ENCODE measurements at places on chromosomes 5 and 9.

DNA sequence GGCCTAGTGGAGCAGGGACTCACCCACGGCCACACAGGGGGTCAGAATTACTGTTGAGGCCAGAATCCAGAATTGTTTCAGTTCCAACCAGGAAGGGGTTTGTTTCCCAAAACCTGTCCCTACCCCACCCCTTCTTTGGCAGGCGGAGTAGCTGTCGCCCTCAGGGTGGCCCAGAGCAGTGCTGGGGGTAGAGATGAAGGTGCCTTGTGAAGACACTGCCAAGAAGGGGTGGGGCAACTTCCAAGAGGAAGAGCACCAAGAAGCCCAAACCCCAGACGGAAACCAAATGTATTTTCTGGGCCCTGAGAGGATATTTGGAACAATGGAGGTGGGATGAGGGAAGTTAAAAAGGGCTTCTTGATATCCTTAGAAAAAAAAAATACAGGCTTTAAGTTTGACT, 11.4 kb upstream of the NDST1 start:
- DNase-seq = no peak

DNA sequence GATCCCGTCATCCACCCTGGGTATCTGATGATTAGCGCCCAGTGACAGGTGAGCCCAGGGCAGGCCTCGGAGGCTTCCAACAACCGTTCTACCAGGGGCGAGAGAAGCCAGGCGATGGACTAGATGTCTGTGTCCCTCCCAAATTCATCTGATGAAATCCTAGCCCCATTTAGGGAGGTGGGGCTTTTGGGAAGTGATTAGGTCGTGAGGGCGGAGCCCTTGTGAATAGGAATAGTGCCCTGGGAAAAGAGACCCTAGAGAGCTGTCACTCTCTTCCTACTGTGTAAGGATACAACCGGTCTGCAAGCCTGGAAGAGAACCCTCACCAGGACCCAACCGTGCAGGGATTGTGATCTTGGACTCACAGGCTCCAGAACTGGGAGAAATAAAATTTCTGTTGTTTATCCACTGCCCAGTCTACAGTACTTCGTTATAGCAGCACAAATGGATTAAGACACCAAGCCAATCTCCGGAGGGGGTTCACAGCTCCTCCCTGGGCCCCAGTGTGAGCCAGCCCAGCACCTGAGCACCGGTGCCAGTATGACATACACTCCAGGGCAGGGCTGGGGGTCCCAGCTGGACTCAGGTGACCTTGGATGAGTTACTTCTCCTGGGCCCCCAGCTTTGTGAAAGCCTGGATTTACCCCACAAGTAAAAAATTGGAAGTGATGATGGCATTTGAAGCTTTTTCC, 162.2 kb downstream of the DAB2IP start:
- no peak for DNase-seq

GRCh38 chr5:109653042-109653441, 36.7 kb upstream of the MAN2A1 start:
- no peak for DNase-seq

- no peak for DNase-seq
These were observed 5.8 kb upstream of the CRHBP start for GRCh38 chr5:76947082-76947503.

- DNase-seq = no peak
These were observed 18.3 kb upstream of the ARL14EPL start for GRCh38 chr5:116013936-116014335.

DNA sequence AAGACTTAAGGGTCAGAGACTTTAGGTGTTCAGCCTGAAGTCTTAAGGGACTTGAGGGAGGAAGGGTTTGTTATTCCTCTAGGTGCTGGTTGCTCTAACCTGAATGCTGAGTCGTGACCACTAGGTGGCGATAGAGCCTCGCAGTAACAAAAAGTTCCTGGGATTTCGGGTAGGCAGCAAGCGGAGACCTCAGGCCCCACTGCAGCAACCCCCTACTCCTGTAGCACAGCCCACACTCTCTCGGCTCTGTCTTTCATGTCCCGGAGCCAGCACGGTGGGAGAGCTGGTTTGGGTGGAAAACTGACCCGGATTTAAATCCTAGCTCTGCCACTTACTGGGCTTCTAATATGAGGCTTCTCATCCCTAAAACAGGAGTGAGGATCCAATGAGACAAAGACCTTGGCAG, 100.3 kb upstream of the PANK3 start:
- peak; percentile 66 for DNase-seq

DNA sequence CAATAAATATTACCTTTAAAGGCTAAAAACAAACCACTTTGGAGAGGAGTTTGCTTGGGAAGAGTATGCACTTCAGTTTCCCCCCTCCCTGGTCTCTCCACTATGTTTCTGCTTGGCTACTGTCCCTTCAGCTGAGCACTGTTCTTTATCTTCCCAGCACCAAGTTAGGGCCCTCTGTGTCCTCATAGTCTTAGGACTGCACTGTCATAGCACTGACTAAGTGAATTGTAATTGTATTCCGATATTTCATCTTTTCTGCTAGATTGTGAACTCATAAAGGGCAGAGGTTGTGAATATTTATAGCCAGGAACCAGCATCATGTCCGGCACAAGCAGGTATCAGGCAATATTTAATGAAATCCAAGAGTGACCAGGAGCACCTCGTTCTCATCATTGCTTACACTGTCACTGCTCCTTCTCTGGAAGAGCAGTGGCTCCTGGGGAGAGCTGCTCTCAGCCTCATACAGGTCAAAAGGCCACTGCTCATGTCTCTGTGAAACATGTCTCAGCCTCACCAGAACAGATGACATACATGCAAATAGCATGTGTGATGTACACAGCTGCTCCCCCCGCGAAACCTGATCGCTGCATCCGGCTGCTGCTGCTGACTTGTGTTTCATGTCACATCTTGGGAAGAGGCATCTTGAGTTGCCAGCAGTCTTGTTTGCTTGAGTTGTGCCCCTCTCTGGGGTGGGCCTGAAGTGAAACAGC, 279.7 kb upstream of the MSX2 start:
- no peak for DNase-seq

GRCh38 chr9:1087120-1087881, 37.1 kb downstream of the DMRT2 start:
- DNase-seq = no peak

- DNase-seq = no peak
These were observed 35.4 kb upstream of the TUT7 start for GRCh38 chr9:86389628-86390027.

DNA sequence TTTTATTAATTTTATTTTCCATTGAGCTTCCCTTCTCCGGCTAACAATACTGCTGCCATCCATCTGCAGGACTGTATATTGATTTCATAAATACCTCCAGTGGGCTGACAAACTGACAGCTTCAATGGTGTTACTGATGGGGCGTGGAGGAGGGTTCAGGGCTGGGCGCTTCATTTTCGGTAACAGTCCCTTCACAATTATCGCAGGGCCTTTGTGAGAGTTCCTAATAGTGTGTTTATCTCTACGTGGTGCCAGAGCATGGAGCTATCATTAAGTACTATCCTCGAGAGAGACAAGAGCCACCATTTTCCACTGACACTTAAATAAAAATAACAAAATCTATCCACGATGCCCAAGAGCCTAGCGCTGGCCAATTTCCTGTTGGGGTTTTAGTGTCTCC, 307.0 kb upstream of the PANK3 start:
- no peak for DNase-seq

DNA sequence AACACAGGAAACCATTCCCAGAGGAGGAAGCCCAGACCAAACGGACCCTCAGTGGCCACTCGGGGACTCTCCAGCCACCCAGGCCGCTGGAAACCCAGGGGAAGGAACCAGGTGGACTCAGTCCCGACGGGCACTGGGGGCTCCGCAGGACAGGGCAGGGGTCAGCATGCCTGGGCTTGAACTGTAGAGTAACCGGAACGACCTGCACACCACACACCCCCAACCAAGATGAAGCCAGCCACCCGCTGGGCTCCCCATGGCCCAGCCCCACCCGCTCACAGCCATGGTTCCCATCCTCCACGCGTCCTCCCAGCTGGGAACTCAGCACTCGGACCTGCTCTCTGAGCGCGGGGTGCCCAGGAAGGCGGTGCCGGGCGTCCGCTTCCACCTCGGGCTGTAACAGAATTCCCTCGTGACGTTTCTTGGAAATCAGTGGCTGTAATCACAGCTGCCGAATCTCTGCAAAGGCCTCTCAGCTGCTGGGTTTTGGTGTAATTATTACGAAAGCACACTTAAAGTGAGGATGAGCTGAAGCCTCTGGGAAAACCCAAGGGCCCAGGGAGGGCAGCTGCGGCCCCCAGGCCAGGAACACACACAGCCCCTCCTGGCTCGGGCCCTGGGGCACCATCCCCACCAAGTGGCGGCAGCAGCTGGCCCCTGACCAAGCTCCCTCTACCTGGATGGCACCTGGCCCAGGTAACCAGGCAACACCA, 13.8 kb downstream of the NACC2 start:
- no peak for DNase-seq

DNA sequence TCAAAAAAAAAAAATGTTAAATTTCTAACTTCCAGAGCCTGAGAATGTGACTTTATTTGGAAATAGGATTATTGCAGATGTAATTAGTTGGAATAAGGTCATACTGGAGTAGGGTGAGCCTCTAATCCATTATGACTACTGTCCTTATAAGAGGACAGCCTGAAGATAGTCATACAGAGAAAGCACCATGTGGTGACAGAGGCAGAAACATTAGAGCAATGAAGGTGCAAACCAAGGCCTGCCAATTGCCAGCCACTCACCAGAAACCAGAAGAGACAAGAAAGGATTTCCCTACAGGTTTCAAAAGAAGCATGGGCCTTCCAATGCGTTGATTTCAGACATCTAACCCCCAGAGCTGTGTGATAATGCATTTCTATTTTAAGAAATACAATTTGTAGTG, 659.2 kb upstream of the CHD1 start:
- no peak for DNase-seq

GRCh38 chr5:180423133-180423532, 70.0 kb upstream of the GFPT2 start:
- DNase-seq = no peak

DNA sequence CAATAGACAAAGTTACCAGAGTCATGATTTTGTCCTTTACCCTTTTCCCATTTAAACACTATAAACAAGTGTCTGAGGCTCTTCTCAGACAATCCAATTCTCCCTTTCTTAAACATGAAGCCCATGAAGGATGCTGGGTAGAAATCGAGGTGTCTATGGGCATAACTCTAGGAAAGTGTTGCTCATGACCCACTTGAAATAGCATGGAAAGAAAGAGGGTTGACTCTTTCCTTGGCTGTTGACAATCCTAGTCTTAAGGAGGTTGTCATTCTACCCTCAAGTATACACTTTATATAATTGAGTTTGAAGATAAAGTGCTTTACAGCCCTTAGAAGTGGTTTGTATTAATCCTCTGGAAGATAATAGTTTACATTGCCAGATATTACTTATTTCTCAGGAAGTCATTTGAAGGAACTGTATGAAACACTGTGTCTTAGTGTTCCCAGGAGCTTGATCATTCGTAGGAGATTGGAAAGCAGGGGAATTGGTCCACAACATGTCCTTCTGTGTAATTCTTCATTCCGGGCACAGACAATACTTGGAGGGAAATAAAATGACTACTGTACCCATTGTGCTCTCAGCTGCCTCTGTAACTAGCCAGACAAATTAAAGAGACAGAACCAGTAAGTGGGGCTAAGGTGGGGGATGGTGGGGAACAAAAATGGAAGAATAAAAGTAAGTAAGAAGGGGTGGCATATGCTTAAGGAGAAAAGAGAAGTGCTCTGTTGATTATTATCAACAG, 1078.3 kb upstream of the DMAC1 start:
- no peak for DNase-seq

- no peak for DNase-seq
These were observed 51.5 kb downstream of the MTMR12 start for GRCh38 chr5:32261198-32261597.

DNA sequence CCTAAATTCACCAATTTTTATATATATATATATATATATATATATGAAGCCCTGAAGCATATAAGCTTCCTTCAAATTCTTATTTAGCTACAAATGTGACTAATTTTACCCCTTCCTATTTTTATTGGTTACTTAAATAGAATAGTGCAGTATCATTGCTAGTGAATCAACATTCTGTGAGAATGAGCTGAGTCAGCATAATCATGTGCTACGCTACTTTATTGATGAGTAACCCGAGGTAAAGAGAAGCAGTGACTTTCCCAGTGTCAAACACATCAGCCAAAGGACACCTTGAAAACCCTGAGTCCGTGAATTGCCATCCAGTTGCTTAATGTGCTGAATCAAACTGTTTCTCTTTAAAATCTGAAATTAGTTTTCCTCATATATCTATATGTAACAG, 546.2 kb downstream of the DMRTA1 start:
- DNase-seq = no peak

GRCh38 chr5:36815871-36816270, 60.7 kb upstream of the NIPBL start:
- DNase-seq = no peak

- DNase-seq = peak; percentile 58
These were observed 123.6 kb downstream of the PALM2AKAP2 start for GRCh38 chr9:109903515-109904138.

DNA sequence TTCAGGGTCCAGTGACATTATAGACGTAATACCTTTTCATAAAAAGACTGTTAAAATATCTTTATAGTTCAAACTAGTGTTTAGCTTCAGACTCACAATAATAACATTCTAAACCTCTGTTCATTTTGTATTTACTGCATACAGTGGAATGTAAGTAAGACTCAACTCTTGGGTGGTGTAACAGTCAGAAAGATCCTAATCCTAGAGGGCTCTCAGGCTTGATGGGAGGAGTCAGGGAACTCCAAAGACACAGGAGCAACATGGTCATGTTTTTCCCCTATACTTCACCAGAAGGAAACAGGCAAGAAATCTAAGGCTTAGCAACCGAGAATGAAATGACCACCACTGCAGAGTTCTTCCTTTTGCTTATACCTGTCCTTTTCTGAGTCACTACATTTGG, 82.6 kb downstream of the MRPS27 start:
- no peak for DNase-seq

GRCh38 chr9:70574151-70574837, 159.8 kb upstream of the KLF9 start:
- no peak for DNase-seq

GRCh38 chr5:143115381-143115780, 288.1 kb downstream of the NR3C1 start:
- no peak for DNase-seq

GRCh38 chr9:113562653-113563381, 99.3 kb downstream of the RGS3 start:
- DNase-seq = no peak

DNA sequence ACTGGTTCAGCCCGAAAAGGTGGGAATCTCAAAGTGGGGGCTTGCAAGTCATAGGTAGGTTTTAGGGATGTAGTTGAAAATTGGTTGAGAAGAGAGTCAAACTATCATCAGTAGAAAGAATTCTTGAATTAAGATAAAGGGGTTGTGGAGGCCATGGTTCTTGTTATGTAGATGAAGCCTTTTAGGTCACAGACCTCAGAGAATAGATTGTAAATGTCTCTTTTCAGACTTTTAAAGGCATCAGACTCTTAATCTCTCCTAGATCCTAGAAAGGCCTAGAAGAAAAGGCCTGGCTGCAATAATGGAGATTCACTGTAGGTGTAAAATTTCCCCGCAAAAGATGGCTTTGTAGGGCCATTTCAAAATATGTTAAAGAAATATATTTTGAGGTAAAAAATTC, 96.4 kb downstream of the PSAT1 start:
- no peak for DNase-seq

- no peak for DNase-seq
These were observed 3.1 kb downstream of the RNF44 start for GRCh38 chr5:176533894-176534611.

All from activated CD4-positive, alpha-beta T cell treated with anti-CD3 and anti-CD28 coated beads for 4 hours (primary cell).